Activated CD8-positive, alpha-beta T cell treated with anti-CD3 and anti-CD28 coated beads, Interleukin-2, amount 10 ng/mL, durations not matched to agents 7 days and 5 days (primary cell): ENCODE measurements at places on chromosomes 2 and 18. TPM values are rescaled to one million over a fixed set of nuclear protein-coding genes. Genes with fewer than 3 reads are reported as not detected.

The DTNA gene
- total RNA-seq, result not detected

The GCG gene
- total RNA-seq, result not detected

The ACTG2 gene
- total RNA-seq, result not detected

The DRC1 gene
- total RNA-seq, result not detected

The AKAIN1 gene
- not detected for total RNA-seq

The ZNF396 gene
- total RNA-seq, result 0.60 TPM

The ZNF512 gene
- 37.0 TPM for total RNA-seq

The MBOAT2 gene
- 6.3 TPM for total RNA-seq

The FOXI3 gene
- total RNA-seq, result not detected

The MYCN gene
- total RNA-seq, result not detected

The CPO gene
- not detected for total RNA-seq

GRCh38 chr18:10465174-10465939 is 10.9 kb downstream of the APCDD1 start:
- H3K36me3 ChIP-seq, result no peaks in the 10 kb centered on the region
- no peak overlapping the region for H3K27ac ChIP-seq
- H3K4me1 ChIP-seq, result no peaks in the 10 kb centered on the region
- no peak overlapping the region for H3K4me3 ChIP-seq
- peaks cover 7% of the 10 kb centered on the region for H3K27me3 ChIP-seq

DNA sequence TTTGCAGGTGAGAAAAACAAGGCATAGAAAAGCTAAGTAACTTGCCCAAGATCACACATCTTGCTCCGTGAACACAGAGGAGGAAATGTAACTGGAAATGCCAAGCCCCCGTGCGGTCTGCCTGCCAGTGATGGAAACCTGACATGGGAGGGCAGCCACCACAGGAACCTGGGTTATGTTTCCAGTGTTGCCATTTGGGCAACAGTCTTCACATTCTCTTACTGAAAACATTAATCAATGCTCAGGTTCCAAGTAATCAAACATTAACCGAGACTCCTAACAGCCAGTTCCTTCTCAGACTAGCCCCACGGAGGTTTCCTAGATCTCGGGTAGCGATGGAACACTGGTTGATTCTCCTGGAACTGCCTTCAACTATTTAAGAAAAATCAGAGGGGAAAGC is 2.5 kb downstream of the TGFA start:
- no peak for DNase-seq
- H3K4me3 ChIP-seq, result no peak overlapping the region
- H3K27ac ChIP-seq, result no peak overlapping the region
- H3K36me3 ChIP-seq, result no peaks in the 10 kb centered on the region

- peaks cover 10% of the 10 kb centered on the region for H3K36me3 ChIP-seq
- H3K27me3 ChIP-seq, result no peaks in the 10 kb centered on the region
- peaks cover 72% of the 10 kb centered on the region for H3K4me1 ChIP-seq
- no peak for DNase-seq
- no peak overlapping the region for H3K4me3 ChIP-seq
- peak overlapping the region; percentile 86 for H3K27ac ChIP-seq
Measured at GRCh38 chr2:172464400-172465129, 37.2 kb downstream of the ITGA6 start.

GRCh38 chr18:35888329-35888728 is 84.2 kb upstream of the RMP24 start:
- H3K4me3 ChIP-seq, result no peak overlapping the region
- no peaks in the 10 kb centered on the region for H3K4me1 ChIP-seq
- peaks cover 3% of the 10 kb centered on the region for H3K27me3 ChIP-seq

DNA sequence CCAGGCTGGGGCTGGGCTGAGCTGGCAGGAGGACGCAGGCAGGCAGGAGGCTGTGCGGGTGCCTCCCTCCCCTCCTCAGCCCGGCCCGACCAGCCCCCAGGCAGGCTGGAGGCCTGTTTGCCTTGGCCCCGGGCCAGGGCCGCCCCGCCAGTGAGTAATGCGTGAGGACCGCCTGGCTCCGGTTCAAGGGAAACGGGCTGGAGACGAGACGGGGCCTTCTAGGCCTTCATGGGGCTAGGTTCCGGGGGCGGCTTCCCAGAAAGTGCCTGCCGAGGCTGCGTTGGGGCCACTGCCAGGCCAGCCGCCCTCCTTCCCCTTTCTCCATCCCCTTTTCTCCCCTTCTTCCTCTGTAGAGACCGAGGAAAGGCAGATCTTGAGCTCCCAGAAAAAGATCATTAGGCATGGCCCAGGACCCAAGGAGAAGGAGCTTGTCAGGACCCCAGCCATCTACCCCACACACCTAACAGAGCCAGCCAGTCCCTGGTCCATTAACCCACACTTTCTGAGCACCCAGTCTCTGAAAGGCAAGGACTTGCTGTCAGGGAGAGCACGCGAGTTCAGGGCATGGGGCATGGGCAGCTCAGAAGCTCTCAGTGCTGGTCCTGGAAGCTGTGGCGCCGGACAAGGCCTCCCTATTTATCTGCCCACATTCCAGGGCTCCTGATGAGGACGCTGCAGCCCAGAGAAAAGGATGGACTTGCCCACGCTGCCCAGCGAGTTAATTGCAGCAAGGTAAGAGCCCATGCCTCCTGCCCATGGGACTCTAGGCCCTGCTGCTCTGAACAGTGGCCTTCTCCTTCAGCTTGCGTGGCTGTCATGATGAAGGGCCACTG is 48.5 kb downstream of the SMAD7 start:
- no peak overlapping the region for H3K4me3 ChIP-seq
- H3K27ac ChIP-seq, result no peak overlapping the region
- DNase-seq, result no peak

DNA sequence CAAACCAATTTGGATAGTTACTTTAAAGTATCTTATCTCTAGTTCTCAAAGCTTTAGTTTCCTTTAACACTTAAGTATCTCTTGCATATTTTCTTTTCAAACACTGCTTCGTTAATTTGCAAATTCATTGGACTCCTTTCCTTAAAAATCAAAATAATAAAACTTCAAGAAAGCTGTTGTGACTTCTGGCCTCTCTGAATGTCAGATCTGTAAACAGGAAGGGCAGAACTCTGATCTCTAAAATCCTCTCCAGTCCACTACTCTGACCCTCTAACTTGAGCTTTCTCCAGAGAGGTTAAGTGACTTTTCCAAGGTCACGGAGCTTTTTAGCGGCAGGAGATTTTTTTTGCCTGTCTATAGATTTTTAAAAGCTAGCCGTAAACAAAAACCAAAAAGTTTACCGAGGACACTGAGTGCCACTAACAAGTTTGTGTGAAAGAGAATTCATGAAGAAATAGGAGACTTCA is 155.5 kb downstream of the TGIF1 start:
- DNase-seq, result no peak
- H3K27ac ChIP-seq, result no peak overlapping the region
- H3K4me1 ChIP-seq, result peaks cover 32% of the 10 kb centered on the region
- H3K36me3 ChIP-seq, result peaks cover 17% of the 10 kb centered on the region
- no peak overlapping the region for H3K4me3 ChIP-seq

- H3K27me3 ChIP-seq, result no peaks in the 10 kb centered on the region
- H3K27ac ChIP-seq, result no peak overlapping the region
- no peak overlapping the region for H3K4me3 ChIP-seq
- H3K36me3 ChIP-seq, result no peaks in the 10 kb centered on the region
- no peak for DNase-seq
- H3K4me1 ChIP-seq, result no peaks in the 10 kb centered on the region
Measured at GRCh38 chr2:38017836-38018235, 58.1 kb downstream of the CYP1B1 start.

DNA sequence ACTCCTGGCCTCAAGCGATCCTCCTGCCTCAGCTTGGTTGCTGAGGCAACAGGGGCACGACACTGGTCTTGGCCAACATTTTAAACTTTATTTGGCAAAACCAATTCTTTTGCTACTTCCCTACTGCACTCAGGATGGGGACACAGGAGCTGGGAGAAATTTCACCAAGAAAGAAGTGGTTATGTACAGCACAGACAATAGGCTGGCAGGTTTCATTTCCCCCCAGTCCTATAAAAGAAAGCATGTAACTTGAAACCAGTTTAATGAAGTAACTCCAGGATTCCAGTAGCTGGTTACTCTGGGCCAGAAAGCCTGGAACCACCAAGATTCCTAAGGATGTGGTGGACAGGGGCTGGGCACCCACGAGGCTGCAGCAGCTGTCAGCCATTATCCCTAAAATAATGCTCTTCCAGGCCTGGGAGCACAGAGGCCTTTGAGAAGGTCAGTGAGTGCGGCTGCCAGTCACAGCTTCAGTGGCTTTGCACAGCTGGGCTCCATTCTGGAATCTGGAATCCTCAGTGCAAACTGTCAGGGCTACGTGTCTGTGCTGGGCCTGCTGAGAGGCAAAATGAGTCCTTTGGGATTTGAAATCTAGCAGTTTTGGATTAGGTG is 142.3 kb upstream of the ITGA6 start:
- no peak overlapping the region for H3K4me3 ChIP-seq
- H3K36me3 ChIP-seq, result no peaks in the 10 kb centered on the region
- DNase-seq, result no peak
- no peak overlapping the region for H3K27ac ChIP-seq

GRCh38 chr2:237722616-237723015 is 76.0 kb upstream of the RBM44 start:
- peaks cover 55% of the 10 kb centered on the region for H3K36me3 ChIP-seq
- H3K4me1 ChIP-seq, result peaks cover 34% of the 10 kb centered on the region
- H3K27me3 ChIP-seq, result no peaks in the 10 kb centered on the region
- no peak for DNase-seq

DNA sequence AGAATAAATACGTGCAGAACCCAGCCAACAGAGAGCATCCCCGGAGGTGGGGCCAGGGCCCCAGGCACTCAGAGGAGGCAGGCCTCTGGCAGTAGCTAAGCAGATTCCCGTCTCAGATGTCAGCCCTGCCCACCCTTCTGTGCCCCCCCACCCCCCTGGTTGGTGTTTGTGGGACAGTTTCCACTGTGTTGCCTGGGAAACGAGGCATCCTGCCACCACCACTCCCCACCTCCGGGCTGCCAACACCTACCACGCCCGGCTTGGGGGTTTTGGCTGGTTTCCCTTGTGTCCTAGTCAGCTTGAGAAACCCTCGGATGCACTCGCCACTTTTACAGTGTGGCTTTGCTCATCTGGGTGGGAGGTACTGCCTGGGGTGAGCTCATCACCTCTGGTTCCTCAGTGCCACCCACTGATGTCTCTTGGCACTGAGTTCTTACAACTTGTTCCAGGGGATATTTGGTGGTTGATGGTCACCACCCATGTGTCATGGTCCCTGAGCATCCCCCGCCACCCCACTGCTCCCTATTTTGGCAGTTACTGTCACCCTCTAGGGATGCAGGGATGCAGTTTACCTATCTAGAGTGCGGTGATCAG is 72.4 kb upstream of the YWHAQ start:
- peaks cover 20% of the 10 kb centered on the region for H3K27me3 ChIP-seq
- H3K4me1 ChIP-seq, result peaks cover 46% of the 10 kb centered on the region
- H3K27ac ChIP-seq, result peak overlapping the region; percentile 85

GRCh38 chr18:57659460-57660102 is 37.9 kb upstream of the NARS1 start:
- no peaks in the 10 kb centered on the region for H3K4me1 ChIP-seq
- no peak for DNase-seq
- H3K4me3 ChIP-seq, result no peak overlapping the region

DNA sequence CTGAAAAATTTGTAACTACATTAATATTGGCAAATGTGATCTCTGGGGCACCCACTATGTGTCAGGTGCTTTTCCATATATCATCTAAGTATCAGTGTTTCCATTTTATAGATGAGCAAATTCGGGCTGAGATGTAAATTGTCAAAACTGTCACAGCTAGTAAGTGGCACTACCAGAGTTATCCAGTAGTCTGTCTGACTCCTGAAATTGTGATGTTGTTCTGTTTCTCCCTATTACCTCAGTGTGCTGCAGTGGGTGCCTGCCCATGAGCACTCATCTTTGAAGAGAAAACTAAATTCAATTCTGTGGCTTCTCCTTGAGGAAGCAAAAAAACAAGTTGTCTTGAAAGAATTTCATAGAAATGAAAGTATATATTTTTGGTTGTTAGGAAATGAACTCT is 467.4 kb upstream of the FANCL start:
- no peak overlapping the region for H3K4me3 ChIP-seq
- H3K27me3 ChIP-seq, result no peaks in the 10 kb centered on the region
- H3K4me1 ChIP-seq, result no peaks in the 10 kb centered on the region
- DNase-seq, result no peak
- no peaks in the 10 kb centered on the region for H3K36me3 ChIP-seq

GRCh38 chr18:37671119-37671518 is 105.5 kb upstream of the CELF4 start:
- no peaks in the 10 kb centered on the region for H3K27me3 ChIP-seq
- H3K36me3 ChIP-seq, result no peaks in the 10 kb centered on the region
- no peak overlapping the region for H3K4me3 ChIP-seq
- DNase-seq, result no peak
- no peak overlapping the region for H3K27ac ChIP-seq

DNA sequence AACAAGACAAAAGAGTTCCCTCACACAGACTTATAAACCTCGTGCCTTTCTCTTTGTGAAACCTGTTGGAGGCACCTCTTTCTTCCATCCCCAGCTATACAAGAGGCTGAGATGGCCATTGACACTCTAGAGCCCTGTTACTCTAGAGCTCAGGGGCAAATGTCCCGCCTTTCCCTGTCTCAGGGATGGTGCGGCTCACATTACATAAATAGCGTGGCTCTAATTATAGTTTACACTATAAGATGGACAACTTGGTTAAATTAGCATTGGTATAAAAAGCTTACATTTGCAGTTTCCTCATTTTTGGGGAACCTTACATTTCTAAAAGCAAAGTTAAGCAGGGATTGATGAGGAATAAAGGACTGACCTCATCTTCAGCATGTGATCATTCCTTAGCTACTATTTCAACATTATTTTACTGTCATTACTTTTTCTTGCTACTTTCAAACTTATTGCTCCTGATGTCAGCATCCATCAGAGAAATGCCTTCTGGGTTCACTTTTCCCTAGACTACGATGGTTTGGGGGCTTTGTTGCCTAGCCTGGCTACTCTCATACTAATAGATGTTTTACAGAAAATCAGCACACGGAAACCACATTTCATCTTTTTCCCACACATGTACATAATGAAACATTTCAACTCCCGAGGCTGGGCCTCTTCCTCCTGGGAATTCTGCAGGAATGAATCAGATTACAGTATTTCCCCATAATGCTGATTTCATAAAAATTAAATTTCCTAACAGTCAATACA is 40.4 kb downstream of the FTCDNL1 start:
- DNase-seq, result no peak
- no peak overlapping the region for H3K4me3 ChIP-seq
- no peaks in the 10 kb centered on the region for H3K36me3 ChIP-seq
- no peak overlapping the region for H3K27ac ChIP-seq
- H3K4me1 ChIP-seq, result no peaks in the 10 kb centered on the region
